Fibroblast of skin of abdomen (primary cell): ENCODE measurements at places on chromosomes 7 and 10.
A peak's percentile ranks its signal among the peaks of the same experiment; 100 is the strongest.

DNA sequence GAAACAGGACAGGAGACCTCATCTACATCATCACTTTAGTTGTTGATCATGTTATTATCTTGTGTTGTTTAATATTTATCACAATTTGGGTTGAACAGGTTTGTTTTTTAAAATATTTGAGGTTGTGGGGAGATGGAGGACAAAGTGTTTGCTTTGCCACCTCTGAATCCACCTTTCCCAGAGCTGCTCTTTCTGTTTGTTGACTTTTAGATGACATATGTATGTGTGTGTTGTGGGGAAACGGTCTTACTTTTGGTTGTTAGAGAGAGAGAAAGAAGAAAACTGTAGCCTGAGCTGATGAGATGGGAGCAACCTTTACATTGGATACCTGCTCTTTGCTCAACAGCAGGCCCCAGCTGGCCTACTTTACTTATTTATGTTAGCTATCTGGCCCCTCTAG lies 19.0 kb upstream of the SLC16A12 start:
- no peak for DNase-seq

GRCh38 chr10:93417921-93418320 lies 64.2 kb downstream of the MYOF start:
- no peak for DNase-seq

DNA sequence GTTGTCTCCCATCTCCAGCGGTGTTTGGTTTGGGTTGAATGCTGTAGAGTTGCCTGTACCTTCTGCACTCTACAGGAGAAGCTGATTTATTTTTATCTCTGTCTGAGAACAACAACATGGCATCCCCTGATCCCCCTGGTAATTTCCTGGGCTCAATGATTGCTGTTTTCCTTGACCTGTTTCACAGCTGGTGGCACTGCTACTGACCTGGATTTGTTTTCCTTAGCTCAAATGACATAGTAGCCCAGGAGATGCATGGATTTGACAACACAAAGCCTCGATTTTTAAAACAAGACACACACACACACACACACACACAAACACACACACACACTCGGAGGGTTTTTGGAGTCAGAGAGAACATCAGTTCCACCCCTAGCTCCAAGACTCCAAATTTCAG lies 301.6 kb downstream of the NRG3 start:
- no peak for DNase-seq

DNA sequence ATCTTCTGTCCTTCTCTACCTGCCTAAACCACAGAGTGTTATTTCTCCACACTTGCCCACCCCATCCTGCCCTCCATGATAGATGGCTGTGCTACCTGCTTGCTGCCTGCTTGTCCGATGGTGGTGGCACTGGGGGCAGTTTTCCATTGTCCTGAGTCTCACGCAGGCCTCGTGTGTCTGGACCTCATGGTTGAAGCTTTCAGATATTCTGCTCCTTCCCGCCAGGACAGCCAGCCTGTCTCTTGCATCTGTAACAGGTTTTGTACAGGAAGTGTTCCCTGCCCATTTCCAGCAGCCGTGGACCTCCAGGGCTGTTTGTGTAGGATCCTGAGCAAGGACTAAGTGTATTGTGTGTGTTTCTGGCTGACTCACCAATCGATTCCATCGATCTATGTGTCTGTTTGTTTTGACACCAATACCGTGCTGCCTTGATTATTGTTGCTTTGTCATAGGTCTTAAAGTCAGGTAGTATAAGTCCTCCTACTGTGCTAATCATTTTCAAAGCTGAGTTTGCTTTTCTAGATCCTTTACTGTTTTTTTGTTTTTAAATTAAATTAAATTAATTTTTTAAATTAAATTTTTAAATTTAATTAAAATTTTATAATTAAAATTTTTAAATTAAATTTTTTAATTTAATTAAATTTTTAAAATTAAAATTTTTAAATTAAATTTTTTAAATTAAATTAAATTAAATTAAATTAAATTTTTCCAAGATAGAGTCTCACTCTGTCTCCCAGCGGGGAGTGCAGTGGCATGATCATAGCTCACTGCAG lies 8.5 kb downstream of the IL15RA start:
- no peak for DNase-seq

DNA sequence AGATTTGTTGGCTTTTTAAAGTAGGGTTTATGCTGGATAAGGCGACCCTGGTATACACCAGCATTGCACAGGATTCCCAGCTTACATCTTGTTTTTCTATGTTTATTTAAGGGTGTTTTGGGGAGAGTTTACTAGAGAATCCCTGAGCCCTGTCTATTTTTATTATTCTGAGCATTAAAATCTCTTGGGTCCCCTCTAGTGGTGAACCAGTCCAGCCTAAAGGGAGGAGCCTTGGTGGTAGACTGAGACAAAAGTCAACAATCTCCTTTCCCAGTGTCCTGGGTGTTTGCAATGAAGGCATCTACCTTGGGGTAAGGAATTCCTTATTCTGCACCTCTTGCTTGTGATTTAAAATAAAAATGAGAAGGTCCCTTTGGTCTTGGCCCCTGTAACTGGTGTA lies 38.2 kb downstream of the ANTXRL start:
- DNase-seq, result no peak

GRCh38 chr10:110215286-110216170 lies 8.1 kb downstream of the MXI1 start:
- no peak for DNase-seq

DNA sequence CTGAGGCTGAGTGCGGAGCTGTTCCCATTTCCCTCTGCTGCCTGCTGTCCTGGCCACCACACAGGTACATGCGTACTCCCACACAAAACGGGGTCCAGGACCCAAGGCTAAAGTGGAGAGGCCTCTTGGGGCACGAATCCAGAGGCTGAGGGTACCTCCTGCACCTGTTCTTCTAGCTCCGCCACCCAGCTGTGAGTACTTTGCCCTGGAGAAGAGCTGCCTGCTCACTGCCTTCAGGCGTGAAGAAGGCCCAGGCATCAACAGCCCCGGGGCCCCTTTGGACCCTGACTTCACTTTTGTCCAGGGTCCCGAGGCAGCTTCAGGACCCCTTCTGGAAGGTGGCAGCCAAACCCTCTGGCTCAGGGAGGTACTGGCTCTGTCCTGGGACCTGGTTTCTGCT lies 88.6 kb downstream of the HIF1AN start:
- no peak for DNase-seq

DNA sequence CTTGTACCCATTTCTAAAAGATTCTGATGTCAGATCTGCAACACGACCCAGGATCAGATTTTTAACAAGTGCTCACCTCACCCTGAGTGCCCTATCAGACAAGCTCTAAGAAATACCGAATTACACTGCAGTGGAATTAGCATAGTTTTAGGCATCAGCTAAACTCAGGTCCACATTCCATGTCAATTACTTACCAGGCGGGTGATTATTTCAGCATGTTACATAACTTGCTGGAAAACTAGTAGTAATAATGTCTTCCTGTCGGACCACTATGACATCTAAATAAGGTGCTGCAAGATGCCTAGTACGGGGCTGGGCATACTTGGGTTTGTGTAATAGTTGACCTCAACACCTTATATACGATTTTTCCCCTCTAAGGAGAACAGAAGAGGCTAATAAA lies 21.0 kb downstream of the TRIL start:
- peak; percentile 60 for DNase-seq

DNA sequence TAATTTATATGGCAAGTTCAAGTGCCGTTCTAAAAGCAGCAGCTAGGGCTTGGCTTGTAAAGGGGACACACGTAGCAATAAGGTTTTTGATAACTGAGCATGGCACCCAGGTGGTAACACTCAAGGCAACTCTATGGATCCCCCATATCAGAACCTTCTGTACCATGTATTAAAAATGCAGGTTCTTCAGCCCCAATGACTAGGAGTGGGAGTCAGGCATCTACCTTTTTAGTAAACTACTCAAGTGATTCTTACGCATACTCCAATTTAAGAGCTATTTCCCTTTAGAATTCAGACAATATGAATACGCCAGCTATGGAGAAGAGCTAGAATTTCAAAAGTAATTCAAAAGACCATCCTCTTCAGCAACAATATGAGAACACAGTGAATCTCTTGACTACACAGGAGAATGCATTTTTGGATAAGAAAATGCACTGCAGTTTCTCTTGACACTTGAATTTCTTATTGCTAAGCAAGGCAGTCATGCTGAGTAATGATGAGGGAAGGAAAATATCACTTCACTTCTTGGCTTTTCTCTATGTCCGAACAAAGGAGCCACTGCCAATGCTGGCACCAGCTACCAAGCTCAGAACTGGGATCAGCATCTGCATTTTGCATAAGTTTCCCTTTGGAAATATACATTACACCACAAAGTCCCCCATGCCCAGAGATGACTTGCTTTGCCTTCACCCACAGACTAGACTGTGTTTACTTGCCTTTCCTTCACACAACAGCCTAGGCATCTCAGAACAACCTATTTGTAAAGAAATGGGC lies 53.5 kb downstream of the ABLIM1 start:
- DNase-seq, result no peak

DNA sequence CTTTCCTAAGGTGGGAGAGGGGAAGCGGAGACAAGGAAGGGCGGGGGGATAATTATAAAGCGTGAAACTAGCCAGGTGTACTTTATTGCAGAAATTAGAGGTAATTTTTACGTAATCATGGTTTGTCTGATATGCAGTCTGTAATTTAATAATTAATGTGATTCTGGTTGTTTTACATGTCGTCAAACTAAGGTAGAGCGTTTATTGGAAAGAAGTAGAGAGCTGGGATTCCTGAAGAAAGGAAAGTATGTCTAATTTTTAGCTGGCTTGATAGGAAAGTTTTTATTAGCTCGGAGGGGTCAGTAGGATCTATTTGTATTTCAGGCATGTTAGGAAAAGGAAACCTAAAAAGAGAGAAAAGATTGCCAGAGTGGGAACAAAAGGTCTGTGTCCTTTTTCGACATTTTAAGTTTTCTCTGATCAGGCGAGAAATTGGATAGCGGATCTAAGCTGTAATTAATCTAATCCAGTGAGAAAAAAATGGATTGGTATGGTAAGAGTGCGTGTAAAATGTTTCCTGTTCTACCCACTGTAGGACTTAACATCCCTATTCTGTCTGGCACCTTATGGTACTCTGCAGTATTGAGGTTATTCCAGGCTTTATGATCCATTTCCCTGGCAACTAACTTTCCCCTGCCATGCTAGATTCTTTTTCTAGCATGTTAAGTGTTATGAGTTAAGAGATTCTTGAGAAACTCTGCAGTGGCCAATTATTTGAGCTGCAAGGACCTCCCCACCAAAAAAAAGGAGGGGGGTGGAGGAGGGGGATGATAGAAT lies 1.4 kb downstream of the CELF2 start:
- no peak for DNase-seq

DNA sequence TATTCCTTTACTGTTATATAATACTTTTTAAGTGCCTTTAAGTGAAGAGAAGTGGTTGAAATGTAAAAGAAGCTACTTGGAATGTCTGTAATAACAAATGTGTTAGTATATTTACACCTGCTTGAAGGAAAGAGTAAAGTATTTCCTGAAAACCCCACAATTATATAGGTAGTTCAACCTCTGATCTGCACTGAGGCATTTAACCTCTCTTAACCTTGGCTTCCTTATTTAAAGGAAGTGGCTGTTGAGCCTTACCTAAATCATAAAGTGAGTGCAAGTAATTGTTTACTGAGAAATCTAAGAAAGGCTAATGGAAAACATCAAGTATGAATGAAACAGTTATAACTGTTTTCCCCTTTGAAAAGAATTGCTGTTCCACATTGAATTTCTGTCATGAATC lies 294.5 kb downstream of the ADK start:
- DNase-seq, result no peak

DNA sequence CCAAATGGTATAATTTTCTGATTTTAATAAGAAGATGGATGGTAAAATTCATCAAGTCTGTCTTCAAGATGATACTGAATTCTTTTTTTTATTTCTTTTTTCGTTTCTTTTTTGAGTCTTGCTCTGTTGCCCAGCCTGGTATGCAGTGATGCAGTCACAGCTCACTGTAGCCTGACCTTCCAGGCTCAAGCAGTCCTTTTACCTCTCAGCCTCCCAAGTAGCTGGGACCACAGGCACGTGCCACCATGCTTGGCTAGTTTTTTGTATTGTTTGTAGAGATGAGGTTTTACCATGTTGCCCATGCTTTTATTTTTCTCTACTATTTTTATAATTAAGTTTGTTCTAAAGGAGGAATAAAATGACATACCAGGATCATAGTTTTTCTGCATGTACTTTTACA lies 52.1 kb upstream of the HELLS start:
- DNase-seq, result no peak

DNA sequence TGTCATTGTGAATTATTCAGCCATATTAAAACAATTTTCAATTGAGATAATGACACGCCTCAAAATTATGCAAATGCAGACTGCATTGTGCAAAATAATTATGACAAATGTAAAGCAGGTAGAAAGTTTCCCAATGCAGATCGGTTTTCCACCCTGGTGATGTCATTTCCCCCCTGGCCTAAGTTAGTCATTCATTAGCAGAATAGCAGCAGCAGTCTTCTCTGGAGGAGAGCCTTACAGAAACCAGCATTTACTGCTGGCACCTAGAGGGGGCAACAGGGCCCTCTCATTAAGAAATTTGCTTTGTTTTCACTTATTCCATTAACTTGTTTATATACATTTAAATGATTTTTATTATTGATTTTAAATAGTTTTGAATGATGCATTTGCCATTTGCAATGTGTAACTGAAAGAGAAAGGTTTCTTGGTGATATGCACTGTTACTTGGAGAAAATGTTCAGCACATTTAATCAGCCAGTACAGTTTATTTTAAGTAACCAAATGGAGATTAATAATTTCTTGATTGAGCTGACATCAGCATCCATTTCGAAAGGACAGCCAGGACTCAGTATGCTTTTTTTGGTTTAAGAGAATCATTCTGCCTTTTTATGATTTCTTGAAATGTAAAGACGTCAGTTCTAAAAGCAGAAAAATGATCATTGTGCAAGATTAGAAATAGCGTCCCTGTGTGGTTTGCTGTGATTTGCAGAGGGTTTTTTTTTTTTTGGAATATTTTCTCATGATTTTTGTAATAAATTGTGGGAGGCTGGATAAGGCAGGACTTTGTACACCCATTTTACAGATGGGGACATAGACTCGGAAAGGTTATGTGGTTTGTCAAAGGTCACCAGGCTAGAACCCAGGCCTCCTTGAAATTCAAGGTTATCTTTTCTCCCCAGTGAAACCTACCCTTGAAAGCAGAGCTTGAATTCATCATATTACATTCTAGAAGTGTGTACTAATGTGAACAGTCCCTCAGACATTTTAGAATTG lies 3.5 kb downstream of the ARID5B start:
- peak; percentile 72 for DNase-seq

DNA sequence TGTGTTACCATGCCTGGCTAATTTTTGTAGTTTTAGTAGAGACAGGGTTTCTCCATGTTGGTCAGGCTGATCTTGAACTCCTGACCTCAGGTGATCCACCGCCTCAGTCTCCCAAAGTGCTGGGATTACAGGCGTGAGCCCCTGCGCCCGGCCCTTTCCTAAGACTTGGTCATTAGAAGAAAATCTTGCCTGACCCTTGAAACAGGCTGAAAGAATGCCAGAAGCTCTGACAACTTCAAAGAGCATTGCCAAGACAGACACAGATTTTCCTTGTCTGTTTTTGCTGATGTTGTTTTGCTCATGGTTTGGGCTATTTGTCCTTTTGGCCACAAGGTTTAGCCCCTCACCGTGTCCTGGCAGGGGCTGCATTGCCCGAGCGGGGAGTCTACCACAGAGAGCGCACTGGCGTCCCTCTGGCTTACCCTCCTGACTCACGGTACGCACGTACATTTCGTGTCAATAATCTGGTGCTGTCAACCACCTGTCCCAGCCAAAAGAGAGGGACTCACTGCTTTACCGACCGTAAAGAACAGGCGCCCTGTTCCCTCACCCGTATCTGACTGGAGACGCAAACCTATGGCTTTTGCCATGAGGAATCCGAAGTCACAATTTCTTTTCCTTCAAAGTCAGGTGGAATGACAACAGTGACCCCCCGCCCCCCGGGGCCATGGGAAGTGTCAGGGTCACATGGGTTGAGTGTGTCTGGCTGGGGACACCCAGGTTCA lies 10.1 kb upstream of the INPP5A start:
- no peak for DNase-seq
